Activated T-helper 17 cell treated with anti-CD3 and anti-CD28 coated beads, Interleukin-2, amount 50 U/mL, for 72 hours (primary cell): ENCODE measurements at places on chromosomes 11 and 22.

DNA sequence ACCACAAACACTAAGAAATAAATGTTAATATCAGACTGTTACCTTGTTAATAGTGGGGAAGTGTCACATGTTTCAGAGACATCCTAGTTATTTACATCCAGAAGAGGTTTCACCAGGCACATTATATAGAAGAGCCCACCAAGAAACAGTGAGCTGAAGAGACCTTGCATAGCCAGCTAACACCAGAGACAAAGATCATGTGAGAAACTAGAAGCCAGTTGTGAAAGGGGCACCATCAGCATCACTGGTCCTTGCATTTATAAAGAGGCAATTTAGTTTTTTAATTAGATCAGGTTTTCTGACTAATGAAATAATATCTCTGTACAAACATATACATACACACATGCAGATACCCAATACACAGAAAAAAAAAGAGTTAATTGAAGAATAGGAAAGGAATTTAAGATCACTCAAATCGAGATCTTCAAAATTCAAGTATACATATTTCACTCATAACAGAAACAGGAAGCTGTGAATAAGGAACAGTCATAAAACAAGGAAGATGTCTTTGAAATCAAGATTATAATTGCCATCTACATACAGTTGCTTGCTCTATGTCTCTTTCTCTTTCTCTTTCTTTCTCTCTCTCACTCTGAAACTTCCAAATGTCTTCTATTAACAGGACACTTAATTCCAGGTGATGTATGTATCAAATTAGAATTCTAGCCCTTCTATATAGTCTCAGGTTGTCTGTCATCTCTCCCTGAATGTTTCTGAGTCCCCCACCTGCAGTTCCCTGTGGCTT lies 348.7 kb downstream of the ETS1 start:
- peak; percentile 96 for ATAC-seq

GRCh38 chr11:78759071-78759470 lies 184.4 kb upstream of the NARS2 start:
- ATAC-seq, result no peak

DNA sequence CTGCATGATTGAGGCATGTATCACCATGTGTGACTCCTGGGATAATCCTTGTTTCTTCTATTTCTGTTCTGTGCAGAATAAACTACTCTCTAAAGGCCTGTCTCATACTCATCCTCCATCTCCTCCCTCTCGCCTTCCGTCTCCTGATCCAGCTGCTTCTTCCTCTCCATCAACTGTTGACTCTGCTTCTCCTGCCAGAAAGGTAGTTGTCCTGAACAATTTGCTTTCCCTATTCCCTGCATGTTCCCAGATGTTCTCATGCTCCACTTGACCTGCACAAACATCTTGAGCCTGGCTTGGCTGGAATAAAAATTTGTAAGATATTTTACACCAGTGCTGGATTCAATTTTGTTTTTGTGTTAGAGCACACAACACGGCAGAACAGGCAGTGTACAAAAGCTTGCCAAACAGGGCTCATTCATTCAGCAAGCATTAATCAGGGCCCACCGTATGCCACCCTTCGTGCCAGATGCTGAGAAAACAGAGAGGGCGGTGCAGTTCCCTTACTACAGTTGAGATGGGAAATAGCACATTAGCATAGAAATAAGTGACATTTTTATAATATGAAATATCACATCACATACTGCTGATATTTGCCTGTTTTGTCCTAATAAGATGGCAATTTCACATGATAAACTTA lies 133.3 kb upstream of the PARVA start:
- no peak for ATAC-seq

DNA sequence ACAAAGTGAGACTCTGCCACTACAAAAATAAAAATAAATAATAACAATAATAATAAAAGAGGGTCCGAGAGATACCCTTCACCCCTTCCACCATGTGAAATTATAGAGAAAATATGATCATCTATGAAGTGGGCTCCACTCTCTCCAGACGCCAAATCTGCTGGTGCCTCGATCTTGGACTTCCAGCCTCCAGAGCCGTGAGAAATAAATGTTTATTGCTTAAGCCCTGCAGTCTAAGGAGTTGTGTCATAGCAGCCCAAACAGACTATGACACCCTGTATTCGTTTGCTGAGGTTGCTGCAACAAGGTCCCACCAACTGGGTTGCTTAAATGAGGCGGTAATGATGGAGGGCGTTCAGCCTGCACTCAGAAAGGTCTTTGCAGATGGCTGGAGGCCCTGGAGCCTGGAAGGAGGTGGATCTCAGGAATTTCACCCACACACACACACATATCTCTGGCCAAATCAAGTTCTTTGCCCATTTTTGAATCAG lies 7.6 kb upstream of the SEPTIN5 start:
- no peak for ATAC-seq

DNA sequence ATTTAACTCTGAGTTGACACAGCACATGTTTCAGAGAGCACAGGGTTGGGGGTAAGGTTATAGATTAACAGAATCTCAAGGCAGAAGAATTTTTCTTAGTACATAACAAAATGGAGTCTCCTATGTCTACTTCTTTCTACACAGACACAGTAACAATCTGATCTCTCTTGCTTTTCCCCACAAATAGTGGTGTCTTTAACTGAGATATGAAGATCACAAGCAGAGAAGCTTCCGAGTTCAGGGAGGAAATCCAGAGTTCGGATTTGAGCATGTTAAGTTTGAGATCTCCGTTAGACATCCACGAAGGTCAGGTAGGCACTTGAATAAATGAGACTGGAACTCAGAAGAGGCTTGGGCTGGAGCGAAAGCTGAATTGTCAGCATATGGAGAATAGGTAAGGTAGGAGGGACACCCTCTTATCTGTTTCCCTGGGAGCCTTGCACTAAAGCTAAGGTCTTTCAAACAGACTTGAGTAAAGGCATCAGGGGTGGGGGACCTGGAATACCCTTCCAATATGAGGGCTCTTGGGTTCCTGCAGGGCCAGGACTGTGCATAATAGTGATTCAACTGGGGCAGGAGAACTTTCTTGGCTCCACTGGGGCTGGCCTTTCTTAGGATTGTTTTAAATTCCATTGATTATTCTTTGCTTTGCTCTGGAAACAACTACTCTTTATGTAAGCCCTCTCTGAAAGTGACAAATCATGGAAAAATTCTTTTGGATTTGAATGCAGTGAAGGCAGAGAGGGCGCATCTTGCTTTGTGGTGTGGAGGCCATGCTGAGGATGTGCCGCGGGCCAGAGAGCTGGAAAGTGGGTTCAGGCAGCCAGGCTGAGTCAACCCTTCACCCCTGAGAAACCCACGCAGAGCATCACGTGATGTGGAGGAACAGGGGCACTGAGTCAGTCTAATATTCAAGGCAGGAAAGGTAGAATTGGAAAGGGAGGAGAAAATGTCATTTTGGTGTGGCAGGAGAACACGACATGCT lies 62.7 kb upstream of the AMPD3 start:
- no peak for ATAC-seq

GRCh38 chr11:1071571-1072115 lies 3.0 kb upstream of the MUC2 start:
- no peak for ATAC-seq

DNA sequence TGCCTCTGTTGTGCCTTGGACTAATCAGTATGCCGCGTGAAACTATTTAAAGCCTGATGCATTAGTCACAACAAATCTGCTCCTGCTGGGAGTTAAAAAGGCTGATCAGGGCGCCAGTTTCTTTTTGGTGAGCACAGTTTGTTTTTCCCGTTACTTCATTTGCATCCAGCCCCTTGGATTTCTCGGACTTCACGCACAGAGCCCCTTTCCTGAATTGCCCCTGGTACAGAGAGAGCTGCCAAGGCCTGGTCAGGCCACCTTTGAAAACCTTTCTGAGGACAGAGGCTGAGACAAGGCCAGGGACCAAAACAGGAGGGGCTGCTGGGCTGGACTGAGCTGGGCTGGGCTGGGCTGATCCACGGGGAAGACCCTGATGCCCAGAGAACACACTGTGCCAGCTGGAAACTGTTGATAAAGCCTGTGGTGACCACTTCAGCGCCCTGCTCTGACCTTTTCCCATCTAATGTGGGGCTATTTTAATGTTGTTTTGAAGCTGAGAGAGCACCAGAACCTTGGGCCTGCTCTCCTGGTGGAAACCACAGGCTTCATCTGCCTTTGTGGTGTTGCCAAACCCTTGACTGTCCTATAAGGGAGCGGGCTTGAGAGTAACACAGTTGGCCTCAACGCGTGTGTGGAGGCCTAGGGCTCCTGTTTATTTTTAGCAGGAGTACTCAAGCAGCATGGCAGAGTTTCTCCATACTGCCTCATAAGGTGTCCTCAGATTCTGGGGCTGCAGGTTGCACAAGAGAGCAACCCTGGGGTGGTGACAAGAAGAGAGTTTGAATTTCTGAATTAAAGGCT lies 44.2 kb downstream of the NAV2 start:
- ATAC-seq, result no peak

GRCh38 chr11:116862185-116862584 lies 24.8 kb upstream of the APOA1 start:
- ATAC-seq, result no peak

GRCh38 chr11:2293531-2293971 lies 8.2 kb downstream of the C11orf21 start:
- ATAC-seq, result no peak

GRCh38 chr11:94315664-94316063 lies 11.3 kb downstream of the IZUMO1R start:
- ATAC-seq, result no peak

GRCh38 chr11:35151241-35151640 lies 12.3 kb downstream of the CD44 start:
- no peak for ATAC-seq

DNA sequence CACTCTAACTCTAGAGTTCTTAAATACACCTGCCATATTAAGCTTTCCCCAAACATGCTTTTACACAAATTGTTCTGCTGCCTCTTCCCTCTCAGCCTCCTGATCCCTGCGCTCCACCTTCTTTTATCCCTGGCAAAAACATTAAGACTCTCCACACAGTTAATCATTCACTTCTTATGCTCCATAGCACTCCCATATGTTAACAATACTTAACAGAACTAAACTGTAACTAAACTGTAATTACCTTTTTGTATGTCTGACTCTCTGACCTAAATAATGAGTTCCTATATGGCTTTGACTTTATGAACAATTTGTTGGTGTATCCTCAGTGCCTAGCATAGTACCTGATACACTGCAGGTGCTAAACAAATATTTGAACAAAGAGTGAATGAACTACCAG lies 71.8 kb downstream of the BTBD10 start:
- ATAC-seq, result no peak

DNA sequence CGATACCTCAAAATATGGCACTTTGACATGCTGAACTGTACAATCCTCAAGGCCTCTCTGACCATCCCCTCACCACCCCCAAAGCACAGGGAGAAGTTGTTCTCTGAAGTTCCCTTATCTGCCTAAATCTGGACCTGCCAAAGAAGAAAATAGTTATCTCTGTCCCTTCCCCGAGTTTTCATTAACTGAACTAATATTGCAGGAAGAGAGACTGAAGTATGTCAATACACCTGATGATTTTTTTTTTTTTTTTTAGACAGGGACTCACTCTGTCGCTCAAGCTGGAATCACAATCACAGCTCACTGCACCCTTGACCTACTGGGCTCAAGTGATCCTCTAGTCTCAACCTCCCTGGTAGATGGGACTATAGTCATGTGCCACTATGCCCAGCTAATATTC lies 75.0 kb downstream of the SIK3 start:
- ATAC-seq, result no peak

DNA sequence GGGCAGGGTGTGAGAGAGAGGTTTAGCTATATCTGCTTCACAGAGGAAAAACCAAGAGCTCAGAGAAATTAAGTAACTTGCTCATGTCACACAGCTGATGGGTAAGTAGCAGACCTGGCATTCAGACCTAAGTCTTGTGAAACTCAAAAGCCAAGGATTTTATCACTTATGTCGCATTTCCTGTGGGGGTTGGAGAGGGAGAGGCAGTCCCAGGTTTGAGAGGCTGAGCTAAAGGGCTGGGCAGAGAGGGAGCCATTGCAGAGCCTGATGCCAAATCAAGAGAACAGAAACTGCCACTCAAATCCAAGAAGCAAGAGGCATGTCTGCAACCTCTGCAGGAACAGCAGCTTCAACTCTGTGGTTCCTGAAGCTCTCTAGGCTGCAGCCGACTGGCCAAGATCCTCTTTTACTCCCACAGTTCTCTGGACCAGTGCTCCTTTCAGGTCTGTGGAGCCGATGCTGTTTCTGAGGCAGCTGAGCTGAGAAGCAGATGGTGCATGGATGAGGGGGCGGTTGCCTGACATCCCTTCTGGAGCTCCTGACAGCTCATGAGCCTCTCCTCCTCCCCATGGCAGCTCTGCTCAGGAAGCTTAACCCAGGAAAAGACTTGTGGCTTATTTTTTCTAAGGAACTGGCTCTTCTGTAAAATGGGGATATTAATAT lies 47.6 kb upstream of the NAV2 start:
- no peak for ATAC-seq

DNA sequence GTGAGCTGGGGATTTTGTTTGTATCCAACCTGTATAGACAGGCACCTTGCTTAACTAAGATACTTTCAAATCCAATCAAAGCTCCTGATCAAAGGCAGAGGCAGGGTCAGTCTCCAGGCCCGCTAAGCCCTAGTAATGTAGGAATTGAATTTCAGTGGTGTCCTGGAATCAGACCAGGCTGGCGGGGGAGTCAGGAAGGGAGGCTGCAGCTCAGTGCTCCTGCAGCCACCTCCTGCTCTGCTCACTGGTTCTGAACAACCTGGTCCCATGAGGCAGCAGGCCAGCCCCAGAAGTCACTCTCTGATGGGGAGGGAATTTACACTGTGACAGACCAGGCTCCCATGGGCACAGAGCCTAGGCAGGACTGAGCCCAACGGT lies 38.5 kb upstream of the GALNT18 start:
- no peak for ATAC-seq

- no peak for ATAC-seq
Measured at GRCh38 chr11:78857688-78858087, 283.0 kb upstream of the NARS2 start.

- ATAC-seq, result peak; percentile 59
Measured at GRCh38 chr11:16935518-16936302, 78.5 kb downstream of the PLEKHA7 start.

DNA sequence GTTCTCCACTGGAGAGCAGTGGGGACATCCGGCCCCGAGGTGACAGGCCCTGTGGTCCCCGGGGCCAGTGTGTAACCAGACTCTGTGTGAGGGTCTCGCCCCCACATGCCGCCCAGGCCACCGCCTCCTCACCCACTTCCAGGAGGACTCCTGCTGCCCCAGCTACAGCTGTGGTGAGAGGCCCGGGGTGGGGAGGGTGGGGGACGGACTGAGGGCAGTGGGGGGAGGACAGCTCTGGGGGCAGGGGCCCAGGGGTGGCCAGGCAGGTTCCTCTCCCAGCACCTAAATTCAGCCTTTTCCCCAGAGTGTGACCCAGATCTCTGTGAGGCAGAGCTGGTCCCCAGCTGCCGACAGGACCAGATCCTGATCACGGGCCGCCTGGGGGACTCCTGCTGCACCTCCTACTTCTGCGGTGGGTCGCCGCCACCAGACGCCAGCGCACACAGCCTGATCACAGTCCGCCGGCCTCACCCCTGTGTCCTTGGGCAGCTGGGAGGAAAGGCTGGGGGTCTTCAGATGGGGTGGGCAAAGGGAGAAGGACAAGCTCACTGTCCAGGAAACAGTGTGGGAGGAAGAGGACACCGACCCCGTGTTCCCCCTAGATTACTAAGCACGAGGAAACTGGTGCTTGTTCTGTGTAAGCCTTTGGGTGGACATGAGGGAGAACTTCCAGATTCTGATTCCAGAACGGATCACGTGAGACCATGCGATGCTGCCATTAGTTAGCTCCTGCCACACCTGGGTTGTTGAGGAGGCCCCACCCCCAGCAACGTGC lies 84.4 kb upstream of the MYOD1 start:
- ATAC-seq, result no peak
